Stimulated activated CD4-positive, alpha-beta T cell treated with anti-CD3 and anti-CD28 coated beads, Interleukin-1b, Interleukin-23, amount 100 ng/mL, for 1 hour (primary cell): ENCODE measurements at places on chromosomes 5 and 9.

GRCh38 chr5:153824909-153825308 lies 213.8 kb downstream of the FAM114A2 start:
- DNase-seq = no peak

DNA sequence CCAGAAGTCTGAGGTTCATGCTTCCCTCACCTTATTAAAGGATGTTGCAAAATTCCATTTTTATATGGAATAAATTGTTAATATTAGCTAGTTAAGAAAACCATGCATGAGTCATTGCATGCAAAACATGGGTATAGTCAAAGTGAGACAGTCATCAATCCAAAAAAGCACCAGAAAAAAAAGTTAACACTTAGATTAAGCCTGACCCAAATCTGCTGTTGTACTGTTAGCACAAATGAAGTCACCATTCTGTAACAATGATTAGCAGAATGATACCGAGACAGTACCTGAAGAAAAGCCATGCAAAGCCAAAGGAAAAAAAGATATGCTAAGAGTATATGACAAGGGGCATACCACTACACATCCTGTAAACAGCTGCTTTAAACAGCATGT lies 49.5 kb downstream of the PKD2L2 start:
- no peak for DNase-seq

DNA sequence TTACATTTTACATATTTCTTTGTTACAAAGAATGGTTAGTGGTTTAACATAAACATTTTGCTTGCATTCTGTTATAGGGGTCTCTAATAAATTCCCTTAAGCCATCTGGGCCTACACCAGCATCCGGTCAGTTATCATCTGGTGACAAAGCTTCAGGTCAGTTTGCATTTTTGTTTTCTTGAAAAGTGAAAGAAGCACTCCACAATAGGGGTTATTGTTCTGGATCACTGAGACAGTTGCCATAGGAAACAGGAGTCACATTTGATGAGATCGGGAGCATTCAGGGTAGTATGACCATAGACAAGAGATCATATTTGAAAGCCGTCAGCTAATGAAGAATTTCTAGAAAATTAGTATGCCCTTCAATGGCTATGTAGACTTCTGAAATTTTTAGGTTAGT lies 63.6 kb downstream of the NUP214 start:
- no peak for DNase-seq

DNA sequence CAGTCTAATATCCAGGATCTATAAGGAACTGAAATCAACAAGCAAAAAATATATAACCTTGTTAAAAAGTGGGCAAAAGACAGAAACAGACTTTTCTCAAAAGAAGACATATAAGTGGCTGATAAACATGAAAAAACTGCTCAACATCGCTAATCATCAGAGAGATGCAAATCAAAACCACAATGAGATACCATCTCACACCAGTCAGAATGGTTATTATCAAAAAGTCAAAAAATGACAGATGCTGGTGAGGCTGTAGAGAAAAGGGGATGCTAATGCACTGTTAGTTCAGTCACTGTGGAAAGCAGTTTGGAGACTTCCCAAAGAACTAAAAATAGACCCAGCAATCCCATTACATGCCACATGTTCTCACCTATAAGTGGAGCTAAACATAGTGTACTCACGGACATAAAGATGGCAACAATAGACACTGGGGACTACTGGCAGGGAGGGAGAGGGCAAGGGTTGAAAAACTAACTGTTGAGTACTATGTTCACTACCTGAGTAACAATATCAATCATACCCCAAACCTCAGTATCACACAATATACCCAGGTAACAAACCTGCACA lies 11.7 kb upstream of the TSSK1B start:
- no peak for DNase-seq

- DNase-seq = no peak
These were observed 1.7 kb upstream of the SLC34A1 start for GRCh38 chr5:177382423-177383029.

- DNase-seq = no peak
These were observed 736.3 kb downstream of the TAF11L14 start for GRCh38 chr5:18370531-18370930.

- DNase-seq = no peak
These were observed 107.2 kb downstream of the ARHGEF28 start for GRCh38 chr5:73733219-73733618.

GRCh38 chr5:107618242-107618641 lies 52.5 kb downstream of the EFNA5 start:
- no peak for DNase-seq

DNA sequence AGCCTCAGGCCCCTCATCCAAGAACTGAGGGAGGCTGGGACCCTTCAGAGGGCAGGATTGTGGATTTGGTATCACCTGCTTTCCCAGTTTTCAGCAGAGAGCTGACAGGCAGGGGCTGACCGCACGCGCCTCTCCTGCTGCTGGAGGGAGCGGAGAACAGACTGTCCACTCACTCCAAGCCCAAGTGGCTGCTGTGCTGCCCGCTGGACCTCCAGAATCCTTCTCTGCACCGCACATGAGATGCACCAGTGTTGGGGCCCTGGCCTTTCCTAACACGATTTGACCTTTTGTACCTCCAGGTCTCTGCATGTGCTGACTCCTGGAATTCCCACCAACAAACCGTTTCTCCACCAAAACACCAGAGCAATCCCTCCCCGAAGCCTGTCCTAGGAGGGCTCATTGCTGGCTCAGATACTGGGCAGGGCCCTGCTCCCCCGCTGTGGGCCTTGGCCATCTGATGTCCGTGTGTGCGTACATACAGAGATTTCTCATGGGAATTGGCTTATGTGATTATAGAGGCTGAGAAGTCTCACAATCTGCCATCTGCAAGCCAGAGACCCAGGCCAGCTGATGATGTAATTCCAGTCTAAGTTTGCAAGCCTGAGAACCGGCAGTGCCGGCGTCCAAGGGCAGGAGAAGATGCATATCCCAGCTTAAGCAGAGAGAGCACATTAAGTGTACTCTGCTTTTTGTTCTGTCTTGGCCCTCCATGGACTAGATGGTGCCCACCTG lies 141.7 kb downstream of the GADD45G start:
- DNase-seq = no peak

DNA sequence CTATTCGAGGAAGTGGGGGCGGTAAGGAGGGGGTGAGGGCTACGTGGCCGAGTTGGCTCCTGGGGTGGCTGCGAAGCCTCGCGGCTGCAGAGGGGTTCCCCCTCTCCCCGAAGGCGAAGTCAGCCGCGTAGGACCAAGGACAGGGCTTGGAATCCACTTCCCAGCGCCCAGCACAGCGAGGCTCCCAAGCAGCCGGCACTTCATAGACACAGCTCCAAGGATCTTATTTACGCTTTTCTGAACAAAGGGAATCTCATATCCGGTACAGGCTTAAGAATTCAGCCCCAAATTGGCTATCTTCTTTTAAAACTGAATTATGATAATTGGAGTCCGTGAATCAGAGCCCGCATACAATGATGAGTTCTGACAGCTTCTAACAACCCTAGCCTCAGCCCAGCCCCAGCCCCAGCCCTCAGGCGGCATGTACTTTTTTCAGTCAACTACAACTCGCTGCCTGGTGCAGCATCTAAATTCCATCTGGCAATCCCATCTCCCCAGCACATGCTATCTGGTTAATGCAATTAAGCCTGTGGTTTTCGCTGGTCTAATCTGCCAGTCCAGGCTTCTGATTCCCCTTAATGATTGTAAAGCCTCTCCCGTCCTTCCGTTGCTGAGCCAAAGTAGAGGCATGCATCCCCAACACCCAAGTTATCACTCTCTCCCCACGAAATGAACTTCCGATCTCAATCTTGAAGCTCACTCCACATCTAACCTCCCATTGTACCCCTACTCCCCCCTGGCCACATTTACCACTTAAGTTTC lies 1.0 kb downstream of the ELAVL2 start:
- no peak for DNase-seq

DNA sequence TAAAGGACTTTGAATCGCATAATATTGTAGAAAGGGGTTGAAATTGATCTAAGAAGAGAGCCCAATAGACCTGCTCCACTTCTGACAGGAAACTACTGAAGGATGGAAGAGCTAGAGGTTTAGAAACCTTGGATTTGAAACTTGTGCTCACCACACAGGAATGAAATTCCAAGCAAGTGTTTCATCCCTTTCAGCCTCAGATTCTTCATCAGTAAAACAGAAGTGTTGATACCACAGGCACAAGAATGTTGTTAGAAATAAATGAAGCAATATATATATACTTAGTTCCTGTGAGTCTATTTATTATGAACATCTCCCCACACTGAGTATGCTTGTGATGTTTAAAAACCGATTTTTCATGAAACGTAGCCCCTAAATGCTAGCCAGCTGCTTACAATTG lies 43.8 kb downstream of the PRRC1 start:
- DNase-seq = no peak

GRCh38 chr5:95798545-95798944 lies 24.0 kb downstream of the GLRX start:
- DNase-seq = no peak

DNA sequence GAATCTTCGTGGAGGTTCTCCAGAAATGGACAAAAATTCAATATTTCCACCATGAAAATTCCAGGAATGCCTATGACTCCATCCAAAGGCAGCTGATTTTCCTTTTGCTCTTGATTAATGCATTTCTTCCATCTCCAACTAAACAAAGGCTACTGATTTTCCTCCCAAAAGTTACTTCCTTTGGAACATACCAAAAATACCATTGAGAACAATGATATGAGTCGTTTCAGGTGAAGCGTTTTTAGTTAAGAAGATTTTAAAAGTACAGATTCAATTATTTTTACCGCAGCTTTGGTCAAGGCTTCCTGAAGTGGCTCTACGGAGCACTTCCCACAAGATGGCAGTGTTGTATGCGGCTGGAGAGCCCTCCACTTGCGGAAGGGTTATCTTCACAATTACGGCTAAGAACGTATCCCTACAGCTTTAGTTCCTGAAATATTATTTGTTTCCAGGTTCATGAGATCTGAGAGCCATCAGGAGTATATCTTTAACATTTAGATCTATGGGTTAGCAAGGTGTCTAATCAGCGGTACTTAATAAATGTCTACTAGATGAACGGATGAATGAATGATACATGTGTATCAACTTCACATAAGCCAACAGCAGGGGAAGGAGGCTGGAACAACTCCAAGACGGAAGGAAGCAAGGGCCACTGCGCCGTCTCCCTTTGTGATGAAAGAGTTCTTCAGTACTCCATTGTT lies 35.9 kb upstream of the ARSB start:
- DNase-seq = no peak

- DNase-seq = no peak
These were observed 29.8 kb upstream of the BNIP1 start for GRCh38 chr5:173114536-173114935.

- no peak for DNase-seq
These were observed 70.2 kb upstream of the TUT7 start for GRCh38 chr9:86424251-86424891.

DNA sequence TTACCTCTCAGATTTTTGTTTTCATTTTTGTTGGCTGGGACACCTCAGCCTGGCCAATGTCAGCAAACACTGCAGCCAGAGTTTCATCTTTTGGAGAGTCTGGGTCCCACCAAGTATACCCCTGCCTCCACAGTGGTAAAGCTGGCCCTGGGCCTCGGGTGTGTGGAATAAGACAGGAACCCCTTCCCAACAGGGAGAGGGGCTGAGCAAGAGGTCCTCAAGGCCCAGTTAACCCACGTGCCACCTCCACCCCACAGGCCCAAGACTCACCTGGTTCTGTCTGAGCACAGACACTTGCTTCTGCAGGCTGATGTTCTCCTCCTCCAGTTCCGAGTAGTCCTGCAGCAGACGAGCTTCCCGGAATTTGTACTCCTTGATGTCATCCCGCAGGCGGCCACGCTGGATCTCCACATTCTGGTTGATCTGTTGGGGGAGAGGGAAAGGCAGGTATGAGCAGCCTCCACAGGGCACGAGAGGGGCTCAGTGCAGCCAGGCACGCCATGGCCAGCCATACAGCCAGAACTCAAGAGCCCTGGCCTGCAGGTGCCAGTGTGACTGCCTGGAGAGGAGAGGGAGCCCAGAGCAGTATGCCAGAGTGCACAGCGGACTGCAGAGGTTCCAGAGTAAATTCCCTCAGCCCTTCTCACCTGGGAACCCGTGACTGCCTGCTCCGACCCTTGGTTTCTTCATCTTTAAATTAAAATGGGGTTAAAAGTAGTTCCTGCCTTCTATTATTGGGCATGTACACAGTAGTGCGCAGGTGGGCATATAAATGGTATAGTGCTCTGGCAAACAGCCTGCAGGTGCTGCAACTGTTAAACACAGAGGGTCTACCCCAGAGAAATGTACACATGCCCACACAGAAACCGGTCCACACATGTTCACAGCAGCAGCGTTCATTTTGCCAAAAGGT lies 42.0 kb downstream of the BICD2 start:
- no peak for DNase-seq

DNA sequence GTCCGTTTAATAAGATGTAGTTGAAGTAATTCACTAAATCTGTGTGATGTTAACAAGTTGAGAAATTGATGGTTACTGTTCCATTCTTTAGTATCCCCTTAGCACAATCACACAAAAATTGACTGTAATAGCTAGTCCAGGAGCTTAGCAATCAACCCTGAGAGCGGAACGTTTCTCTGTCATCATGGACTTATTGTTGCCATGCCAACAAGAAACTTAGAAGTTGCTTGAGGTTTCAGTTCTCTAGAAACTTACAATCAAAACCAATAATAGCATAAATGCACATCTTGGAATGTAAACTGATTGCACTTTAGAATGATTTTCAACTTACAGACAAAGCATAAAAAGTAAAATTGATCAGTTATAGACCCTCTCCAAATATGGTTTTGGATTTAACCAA lies 125.4 kb upstream of the ANKH start:
- no peak for DNase-seq

GRCh38 chr9:99931155-99931840 lies 24.8 kb downstream of the STX17 start:
- DNase-seq = no peak

GRCh38 chr5:126718236-126718868 lies 58.6 kb upstream of the LMNB1 start:
- no peak for DNase-seq
